IPS DF 6.9 (cell line): ENCODE measurements at places on chromosomes 7 and 10.

- no peak for DNase-seq
These were observed 4.8 kb downstream of the ECHDC3 start for GRCh38 chr10:11746883-11747539.

DNA sequence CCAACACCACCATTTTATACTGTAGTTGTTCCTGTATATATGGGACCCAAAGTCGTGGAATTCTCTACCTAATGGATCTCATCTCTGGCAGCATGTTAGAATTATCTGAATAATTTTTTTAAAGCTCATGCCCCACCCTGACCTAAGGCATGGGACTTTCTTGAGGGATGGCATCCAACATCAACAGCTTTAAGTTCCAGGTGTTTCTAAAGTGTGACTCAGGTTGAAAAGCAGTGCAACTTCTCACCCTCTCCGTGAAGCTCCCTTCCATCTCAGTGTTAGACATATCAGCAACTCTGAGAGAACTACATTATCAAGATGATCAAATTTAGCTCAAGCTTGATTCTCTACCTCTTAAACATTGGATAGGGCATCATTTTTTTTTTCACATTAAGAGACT is 18.1 kb upstream of the RAB18 start:
- no peak for DNase-seq

DNA sequence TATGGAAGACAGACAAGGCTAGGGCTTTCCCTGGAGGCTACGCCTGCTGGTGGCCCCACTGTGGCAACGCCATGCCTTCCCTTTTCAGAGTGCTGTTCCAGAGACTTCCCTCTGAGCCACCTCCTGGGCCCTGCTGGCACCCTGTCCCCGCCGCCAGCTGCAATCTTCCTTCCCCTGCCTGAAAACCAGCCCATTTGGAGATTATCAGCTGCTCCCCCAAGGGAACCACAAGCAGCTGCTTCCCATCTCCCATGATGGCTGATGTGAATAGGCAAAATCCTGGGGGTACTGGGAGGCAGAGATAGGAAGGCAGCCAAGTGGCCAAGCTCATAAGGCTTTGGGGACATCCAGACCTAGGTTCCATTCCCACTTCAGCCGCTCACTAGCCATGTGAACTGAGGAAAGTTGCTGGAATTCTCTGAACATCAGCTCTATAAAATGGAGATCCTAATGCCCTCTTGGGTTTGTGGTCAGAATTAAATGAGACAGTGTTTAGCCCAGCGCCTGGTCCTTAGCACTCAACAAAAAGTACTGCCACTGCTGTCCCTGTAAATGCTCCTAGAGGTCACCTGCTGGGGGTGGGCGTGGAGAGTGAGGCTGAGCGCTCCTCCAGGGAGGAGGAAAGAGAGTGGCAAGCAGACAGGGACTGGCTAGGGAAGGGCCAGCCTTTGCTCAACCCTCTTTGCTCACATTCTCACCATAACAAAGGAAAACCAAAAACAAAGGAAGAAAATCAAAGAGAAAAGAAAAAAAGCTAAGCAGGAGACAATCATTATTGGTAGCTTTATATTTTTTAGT is 5.9 kb downstream of the TSPAN33 start:
- DNase-seq: no peak

DNA sequence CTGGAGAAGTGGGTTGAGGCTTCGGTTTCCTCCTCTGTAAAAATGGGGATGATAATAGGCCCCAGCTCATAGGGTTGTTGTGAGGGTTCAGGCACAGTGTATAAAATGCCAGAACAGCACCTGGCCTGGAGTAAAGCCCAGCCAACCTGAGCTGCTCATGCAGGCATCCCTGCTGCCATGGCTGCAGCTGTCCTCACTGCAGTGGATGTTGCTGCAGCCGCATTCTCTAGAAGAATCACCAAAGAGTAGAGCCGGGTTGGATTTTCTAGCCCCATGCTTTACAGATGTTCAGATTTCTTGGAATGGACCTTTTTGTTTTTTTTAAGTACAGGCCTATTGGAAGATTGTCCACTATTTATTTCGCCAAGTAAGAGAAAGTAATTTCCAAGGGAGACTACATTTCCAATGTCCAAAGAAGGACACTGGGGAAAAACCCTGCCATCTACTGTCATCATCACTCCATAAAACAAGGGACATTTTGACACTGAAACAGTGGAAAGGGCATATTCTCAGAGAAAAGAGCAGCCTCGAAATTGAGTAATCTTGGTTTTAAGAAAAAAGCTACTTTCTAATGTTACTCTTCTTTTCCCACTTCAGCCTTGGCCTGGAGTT is 147.5 kb upstream of the TCF7L2 start:
- DNase-seq: no peak

GRCh38 chr7:108652886-108653285 is 83.2 kb downstream of the DNAJB9 start:
- DNase-seq: no peak

- DNase-seq: no peak
These were observed 171.9 kb downstream of the NSUN6 start for GRCh38 chr10:18479502-18479901.

DNA sequence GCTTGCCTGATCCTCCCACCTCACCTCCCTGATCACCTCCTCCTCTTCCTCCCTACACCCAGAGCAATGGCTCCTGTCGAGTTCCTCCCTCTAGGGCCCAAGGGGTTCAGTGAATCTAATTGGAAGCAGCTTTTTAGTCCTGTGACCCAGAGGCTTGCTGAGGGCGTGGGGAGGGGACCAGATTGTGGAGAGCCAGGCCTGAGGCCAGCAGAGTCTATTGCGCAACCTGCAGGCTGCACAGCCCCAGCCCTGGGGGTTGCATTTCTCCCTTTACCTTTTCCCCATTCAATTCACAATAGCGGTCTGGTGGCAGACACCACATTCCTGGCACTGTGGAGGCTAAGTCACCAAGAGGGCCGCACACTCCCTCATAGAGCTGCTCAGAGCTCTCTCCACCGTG is 32.5 kb downstream of the GHRHR start:
- no peak for DNase-seq

DNA sequence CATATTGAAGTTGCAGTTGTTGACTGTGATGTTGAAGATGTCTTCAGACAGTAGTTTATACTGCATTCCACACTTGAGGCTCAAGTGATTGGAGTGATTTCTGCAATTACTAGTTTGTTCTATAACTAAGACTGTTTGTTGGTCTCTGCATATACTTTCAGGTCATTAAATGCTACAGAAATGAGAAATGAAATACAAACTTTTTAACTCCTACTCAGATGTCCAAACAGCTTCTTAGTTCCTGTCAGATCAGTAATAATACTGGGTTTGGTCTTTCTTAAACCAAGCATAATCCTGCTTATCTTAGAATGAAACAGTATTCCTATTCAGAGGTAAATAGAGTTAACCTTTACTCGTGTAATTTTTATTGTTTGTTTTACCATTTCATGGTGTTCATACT is 115.9 kb downstream of the CCNY start:
- no peak for DNase-seq
